NCI-H2081 treated with DMSO at 0.1 percent for 48 hours (cell line): ENCODE measurements at places on chromosomes 12 and 14.

GRCh38 chr14:33792009-33792719 is 158.7 kb downstream of the EGLN3 start:
- DNase-seq, result no peak

DNA sequence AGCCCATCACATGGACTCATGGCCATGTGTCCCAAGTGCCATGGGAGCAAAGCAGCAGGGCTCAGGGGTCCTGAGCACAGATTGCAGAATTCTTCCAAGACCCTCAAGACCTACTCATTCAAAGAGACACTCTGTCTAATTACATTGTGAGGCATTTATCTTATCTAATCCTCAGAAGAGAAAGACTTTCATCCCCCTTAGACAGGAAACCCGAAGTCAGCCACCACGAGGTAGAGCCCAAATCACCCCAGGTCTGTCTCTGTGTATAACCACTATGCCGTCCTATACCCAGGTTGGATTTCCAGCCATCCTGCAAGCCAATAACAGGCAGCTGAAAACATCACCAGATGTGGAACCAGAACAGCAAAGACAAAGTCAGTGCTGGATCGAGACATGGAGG is 8.9 kb upstream of the BCL11B start:
- no peak for DNase-seq

DNA sequence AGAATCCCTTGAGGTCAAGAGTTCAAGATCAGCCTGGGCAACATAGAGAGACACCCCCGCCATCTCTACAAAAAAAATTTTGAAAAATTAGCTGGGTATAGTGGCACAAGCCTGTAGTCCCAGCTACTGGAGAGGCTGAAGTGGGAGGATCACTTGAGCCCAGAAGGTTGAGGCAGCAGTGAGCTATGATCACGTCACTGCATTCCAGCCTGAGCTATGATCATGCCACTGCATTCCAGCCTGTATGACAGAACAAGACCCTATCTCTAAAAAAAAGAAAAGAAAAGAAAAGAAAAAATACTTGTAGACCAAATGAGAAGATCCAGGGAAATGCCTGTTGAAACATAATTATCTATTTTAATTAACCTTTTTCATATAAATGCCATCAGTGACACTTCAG is 93.8 kb upstream of the MDM1 start:
- no peak for DNase-seq

DNA sequence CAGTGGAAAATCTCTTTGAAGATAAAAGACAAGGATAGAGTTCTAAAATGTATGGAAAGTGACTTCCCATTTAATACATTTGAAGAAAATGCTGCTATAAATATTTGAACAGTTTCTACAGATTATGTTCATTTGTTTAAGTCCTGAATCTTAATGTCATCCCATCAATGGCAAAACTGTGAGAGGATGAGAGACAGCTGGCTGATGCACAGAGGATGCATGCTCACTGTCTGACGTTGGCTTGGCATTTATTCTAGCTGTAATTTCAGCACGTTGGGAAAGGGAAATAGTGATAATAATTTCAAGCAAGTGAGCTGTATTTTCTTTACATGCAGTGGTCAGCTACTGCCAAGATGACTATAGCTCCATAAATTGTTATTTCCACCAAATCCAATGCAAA is 40.5 kb downstream of the PPFIA2 start:
- DNase-seq, result no peak

DNA sequence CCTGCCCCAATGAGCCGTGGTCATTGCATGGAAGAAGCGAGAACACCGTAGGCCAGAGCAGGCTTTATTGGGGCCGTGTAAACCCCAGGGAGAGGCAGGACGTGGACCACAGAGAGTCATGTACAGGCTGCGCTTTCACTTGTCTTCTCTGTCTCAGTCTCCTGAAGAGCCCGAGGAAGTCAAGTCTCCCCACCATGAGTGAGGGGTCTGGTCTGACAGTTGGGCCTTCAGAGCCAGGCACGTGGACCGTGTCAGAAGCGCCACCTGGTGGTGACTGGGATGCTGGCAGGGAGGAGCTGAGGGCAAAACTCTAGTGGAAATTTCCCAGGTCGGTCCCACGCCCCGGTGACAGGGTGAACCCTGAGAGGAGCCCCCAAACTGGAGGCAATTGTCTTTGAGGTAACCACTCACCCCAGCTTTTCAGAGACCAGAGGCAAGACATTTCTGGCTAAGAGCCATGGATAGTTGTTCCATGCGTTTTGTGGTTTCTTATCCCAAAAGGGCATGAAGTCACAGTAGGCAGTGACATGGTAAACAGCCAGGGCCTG is 17.4 kb downstream of the RPS6KL1 start:
- no peak for DNase-seq

- no peak for DNase-seq
Measured at GRCh38 chr12:111868676-111869588, 26.9 kb downstream of the MAPKAPK5 start.

DNA sequence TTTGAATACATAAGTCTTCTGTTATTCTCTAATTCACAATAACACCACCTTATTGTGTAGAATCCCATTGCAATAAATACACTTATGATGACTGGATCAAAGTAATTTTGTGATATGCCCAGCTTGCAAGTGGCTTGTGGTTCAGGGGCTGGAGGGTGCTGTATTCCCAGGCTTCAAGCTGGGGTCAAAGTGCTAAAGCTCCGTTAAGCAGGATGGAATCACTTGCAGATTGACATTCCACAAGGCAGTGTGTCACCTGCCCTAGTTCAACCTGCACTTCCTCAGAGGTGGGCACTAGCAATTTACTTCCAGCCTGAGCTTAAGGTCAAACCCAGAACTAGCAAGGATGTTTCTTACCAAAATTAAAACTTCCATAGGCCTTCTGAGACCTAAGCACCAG is 166.6 kb downstream of the SSPN start:
- DNase-seq, result no peak

- DNase-seq, result no peak
Measured at GRCh38 chr12:89309440-89309802, 42.9 kb downstream of the DUSP6 start.

DNA sequence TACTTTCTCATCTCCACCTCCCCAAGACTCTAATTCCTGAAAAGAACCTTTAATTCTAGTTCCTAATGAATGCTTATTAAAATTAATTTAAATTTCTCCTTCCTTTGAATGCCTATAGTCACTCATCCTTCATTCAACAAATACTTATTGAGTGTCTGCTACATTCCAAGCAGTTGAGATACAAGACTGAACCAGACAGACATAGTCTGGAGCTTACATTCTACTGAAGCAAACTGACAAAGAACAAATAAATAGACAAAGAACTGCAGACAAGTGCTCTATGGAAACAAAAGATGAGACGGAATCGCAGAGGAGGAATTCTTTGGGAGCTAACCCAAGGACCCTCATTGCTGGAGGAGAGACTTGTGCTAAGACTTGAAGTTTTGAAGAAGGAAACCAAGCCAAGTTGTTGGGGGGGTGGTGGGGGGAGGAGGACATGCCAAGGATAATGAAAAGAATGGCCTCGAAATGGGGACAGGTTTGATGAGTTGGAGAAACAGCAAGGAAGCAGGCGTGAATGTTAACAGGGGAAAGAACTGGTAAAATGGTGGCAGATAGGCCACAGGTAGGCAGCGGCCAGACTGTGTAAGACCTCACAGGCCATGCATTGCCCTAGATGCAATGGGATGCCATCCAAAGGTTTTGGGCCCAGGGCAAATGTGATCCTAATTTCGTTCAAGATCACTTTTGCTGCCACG is 9.7 kb upstream of the TDG start:
- DNase-seq, result no peak

- no peak for DNase-seq
Measured at GRCh38 chr12:9674226-9674590, 4.7 kb downstream of the CLEC2D start.

DNA sequence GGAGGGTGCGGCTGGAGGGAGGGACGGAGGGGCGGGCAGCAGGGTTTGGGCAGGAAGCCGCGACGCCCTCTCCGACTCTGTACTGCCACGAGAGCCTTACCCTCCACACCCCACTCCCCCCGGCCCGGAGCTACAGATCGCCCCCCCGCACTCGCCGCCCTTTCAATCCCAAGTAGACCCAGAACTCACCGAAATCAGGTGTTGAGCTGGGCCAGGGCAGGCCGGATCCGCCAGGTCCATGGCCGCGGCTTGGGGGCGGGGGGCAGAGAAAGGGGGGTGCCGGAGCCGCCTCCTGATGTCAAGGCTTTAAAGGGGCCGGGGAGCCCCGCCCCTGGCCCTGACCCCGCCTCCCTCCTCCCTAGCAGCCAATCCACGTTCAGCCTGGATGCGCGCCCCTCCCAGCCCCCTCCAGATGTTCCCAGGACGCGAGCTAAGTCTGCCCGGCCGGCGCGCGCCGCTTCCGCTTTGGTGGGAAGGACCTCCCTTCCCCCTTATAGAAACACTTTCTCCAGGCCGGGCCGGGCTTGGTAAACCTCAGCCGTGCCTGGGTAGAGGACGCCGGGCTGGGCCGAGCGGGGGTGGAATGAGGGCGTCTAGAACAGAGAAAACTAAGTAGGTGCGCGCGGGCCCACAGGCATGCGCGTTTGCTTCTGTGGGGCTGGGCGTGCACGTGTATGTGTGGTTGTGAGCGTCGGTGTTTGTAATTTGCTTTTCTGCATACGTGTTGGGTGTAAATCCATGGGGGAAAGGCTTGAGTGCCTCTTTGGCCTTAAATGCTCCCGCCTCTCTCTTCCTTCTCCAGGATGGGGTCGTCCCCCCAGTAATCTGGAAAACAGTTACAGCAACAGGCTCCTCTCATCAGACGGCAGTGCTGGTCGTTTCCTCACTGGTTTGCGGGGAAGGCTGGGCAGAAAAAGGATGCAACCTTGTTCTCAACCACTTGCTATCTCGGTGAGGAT is at the start of gene NCKAP5L:
TSS of gene NCKAP5L (minus strand) at position 281 of the 959 bp plus-strand sequence. CDS start 24,369 bp downstream, outside the sequence.
- peak; percentile 38 for DNase-seq

DNA sequence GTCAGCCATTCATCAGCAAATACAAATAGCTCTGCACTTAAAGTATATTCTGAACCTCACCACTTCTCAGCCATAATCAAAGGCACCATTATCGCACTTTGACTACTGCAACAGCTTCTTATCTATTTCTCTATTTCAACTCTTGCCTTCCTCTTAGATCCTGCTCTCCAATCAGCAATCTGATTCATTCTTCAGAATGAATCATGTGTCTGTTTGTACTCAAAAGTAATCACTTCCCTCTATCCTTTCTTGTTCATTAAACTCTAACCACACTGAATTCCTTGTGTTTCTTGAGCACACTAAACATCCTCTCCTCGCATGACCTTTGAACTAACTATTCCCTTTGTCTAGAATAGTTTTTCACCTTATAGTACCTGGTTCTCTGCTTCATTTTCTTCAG is 12.8 kb upstream of the OR4E1 start:
- no peak for DNase-seq

GRCh38 chr12:13218641-13219040 is 22.1 kb downstream of the EMP1 start:
- no peak for DNase-seq

GRCh38 chr12:71684081-71684480 is 1.8 kb upstream of the TMEM19 start:
- no peak for DNase-seq

DNA sequence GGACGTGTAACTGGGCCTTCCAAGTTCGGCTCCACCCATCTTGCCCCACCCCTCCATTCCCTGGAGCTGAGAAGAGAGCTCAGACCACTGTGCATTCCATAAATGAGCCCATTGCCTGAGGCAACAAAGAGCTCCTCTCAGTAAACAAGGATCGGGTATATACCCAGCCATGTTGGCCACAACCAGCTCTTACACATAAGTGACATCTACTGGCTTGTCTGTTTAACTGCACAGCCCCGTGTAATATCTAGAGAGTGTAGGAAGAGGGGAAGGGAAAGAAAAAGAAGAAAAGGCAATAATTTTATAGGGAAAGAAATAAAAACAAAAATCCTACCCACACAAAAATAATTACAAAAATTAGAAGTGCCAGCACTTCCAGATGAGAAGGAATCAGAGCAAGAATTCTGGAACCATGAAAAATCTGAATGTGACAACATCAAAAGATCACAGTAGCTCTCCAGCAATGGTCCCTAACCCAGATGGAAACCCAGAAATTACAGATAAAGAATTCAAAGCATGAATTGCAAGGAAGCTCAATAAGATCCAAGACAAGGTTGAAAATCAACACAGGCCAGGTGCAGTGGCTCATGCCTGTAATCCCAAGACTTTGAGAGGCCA is 308.1 kb downstream of the RPAP3 start:
- DNase-seq, result no peak

DNA sequence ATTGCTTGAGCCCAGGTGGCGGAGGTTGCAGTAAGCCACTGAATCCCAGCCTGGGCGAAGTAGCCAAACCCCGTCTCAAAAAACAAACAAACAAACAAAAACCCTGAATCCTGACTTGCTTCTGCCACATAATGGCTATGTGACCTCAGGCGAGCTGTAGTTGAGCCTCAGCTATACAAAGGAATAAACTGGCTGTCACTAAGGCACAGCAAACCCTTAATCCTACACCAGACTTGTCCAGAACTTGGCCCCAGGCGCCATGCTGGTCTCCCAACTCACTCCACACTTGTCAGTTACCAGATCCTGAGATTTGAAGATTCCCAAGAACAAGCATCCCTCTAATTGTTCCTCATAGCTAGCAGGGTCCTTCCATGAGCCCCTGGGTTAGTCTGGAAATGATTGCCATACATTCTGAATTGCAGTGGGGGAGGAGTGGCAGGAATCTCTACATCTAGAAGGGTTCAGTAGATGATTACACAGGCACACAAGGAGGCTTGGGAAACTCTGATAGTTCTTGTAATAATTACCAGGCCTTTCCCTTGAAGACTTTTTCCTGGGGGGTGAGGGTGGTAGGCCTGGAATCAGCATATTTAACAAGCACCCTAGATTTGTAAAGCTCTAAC is 9.9 kb downstream of the MAP3K12 start:
- DNase-seq, result no peak

GRCh38 chr14:63030113-63030512 is 15.1 kb downstream of the KCNH5 start:
- DNase-seq, result no peak

DNA sequence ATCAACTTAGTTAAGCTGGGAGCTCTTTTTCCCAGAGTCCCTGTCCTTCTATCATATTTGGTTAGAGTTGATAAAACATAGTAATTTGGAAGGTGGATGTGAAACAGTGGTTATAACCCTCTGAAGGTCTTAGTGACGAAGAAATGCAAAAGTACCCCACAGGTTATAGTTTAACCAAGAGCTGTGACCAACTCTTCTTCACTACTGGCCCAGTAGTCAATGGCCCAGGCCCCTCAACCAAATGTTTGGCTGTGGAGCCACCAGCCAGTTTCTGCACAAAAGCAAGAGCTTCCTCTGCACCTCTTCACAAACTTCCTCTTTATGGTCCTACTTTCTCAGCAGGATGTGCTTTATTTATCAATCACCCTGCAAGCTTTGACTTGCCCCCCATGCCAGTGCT is 132.6 kb downstream of the BMP4 start:
- DNase-seq, result no peak

GRCh38 chr14:88421286-88421685 is 35.8 kb downstream of the SPATA7 start:
- no peak for DNase-seq
